Activated CD8-positive, alpha-beta memory T cell treated with anti-CD3 and anti-CD28 coated beads for 48 hours (primary cell): ENCODE measurements at places on chromosomes 1 and 21.

DNA sequence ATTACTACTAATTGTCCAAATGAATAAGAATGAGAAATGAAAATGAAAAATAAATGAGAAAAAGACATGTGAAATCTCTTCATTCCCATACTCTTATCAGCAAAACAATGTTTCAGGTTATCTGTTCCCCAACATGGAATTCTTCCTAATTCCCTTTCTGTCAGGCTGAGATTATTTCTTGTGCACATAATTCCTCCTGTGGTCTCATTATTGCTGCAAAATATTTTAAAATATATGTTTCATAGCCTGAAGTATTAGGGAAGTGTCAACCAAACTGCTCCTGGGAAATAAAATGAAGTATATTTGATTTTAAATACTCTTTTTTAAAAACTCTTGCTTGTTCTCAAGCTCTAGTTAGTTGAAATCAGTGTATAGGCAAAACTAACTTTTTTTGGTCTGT is 314.9 kb downstream of the USP25 start:
- no peak for DNase-seq

- DNase-seq: no peak
Measured at GRCh38 chr1:179881642-179882252, 338 bp upstream of the TOR1AIP1 start.

- DNase-seq: peak; percentile 17
Measured at GRCh38 chr1:86703696-86704457, 499 bp upstream of the SH3GLB1 start.

GRCh38 chr1:159981351-159982055 is 27.5 kb upstream of the SLAMF9 start:
- no peak for DNase-seq

DNA sequence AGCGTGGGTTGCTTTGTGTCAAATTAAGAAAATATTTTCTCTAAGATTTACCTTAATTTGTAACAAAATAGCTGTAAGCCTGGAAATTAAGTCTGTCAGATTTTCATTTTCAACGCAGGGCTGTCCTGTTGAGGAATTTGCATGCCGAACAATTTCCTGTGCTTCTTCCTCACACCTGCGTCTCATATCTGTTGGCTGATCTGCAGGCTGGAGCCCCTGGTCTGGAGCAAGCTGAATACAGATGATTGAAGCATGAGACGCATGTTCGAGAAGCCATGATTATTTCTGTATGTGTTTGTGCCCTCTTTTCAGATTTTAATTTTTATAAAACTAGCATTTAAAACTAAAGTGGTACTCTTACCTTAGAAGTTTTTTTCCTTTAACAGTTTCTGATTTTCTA is 9.8 kb downstream of the MIXL1 start:
- DNase-seq: no peak

GRCh38 chr1:212566522-212567479 is 41.8 kb upstream of the ATF3 start:
- DNase-seq: no peak

- no peak for DNase-seq
Measured at GRCh38 chr1:33455539-33456501, 16.6 kb upstream of the ZSCAN20 start.

GRCh38 chr1:151157067-151157531 is 650 bp downstream of the TNFAIP8L2 start:
- no peak for DNase-seq

GRCh38 chr1:78690516-78690915 is 40.9 kb downstream of the IFI44 start:
- no peak for DNase-seq

DNA sequence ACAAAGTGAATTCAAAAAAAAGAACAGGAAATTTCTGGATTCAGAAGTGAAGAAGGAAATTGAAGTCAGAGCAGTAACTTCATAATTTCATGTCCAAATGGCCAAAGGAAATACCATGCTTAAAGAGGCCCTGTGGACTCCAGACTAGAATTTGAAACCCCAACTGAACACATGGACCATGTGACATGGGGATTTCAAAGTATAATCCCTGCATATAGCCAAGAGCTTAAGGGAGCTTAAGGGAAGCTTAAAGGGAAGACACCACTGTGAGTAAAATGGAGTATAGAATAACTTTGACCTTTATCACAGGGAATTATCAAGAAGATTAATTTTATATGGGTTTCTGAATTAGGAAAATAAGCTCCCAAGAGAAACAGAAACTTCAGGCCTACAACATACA is 241.8 kb upstream of the POGK start:
- DNase-seq: no peak

DNA sequence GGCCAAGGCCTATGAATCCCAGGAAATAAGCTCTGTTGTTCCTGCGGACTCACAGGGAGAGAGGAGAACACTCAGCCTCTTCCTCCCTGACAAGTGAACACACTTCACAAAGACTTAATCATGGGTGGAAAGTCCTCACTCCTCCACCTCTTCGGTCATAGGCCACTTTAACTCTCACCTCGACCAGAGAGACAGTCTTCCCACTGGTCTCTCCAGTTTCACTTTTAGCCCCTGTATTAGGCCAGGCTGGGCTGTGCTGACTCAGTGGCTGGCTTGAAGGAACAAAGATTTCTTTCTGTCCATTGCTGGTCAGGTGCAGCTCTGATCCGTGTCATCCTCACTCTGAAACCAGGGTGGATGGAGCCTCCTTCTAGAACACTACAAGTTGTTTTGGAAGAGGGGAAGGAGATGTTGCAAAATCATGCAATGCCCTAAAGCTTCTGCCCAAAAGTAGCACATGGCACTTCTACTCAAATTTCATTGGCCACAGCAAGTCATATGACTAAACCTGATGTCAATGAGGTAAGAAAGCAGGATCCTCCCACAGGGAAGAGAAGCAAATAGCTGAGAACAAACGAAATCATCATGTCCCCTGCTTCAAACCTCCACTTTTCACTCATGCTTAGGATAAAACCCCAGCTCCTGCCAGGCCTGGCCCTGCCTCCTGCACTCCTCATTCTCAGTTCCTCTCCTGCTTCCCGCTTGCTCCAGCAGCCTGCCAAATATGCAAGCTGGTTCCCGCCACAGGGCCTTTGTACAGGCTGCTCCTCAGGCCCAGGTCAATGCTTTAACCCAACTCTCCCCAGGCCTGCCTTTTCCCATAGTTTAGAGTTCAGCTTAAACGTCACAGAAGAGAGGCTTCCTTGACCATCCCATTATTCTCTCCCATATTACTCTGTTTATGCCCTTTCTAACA is 150.5 kb upstream of the RUNX3 start:
- DNase-seq: no peak

- DNase-seq: no peak
Measured at GRCh38 chr1:203592156-203592555, 34.5 kb upstream of the ATP2B4 start.

DNA sequence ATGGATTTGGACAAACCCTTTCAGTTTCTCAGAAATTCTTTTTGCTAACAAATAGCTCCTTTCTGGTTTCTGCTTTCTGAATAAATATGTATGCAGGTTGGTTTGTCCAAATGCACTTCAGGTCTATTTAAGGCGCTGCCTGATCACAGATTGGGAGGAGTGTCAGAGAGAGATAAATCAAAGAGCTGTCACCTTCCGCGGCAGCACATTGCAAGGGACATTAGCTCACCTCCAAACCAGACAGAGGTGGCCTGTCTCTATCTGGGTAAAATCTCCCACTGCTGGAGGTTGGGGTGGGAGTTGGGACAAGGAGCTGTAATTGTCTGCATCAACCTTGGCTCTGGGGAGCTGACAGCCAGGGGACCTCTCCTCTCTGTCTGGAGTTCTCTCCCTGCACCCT is 25.2 kb downstream of the PRAMEF20 start:
- DNase-seq: no peak

GRCh38 chr1:7508052-7508933 is 262.8 kb upstream of the VAMP3 start:
- no peak for DNase-seq

DNA sequence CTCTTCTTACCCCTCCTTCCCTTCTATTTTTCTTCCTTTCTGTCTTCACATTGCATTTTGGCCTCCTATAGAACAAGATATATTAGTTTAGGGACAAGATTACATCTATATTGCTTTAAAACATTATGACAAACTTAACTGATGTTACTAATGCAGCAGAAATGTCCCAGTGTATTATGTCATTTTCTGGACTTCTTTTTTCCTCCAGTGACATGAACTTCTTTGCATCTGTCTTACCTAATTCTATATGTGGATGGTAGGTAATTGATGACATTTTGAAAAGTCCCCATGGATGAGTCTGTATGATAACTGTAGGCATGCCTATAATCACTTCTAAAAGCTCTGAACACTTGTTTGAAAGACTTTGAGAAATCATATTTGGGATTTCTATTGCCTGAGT is 89.5 kb downstream of the FNBP1L start:
- DNase-seq: no peak

DNA sequence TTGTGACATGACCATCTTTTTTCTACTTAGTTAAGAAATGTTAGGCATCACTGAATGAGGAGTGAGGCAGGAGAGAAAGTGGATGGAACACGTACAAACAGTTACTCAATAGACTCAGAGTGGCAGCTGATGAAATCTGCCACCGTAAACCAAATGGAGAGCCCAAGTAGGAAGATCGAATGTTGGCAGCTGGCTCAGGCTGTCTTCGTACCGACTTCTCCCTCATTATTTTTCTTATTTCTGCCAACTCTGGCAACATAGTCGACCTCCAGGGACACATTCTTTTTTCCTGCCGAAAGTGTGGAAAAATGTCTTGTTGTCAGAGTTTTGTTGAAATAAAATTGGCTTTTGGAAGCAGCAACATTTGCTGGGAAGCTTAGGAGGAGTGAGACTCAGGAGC is 143.3 kb downstream of the GREM2 start:
- DNase-seq: no peak

DNA sequence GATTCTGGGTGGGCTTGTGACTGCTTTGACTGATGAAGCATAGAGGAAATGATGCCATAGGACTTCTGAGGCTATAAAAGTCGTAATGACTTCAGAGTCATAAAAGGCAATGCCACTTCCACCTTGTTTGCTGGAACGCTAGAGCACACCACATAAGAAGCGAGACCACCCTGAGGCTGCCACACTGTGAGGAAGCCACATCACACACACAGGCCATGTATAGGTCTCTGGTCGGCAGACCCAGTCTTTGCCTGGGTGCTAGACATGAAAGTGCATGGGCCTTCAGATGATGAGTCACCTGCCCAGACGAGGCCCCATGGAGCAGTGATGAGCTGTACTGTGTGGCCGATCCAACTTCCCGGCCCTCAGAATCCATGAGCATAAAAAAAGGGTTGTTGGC is 14.2 kb upstream of the KANK4 start:
- DNase-seq: no peak

DNA sequence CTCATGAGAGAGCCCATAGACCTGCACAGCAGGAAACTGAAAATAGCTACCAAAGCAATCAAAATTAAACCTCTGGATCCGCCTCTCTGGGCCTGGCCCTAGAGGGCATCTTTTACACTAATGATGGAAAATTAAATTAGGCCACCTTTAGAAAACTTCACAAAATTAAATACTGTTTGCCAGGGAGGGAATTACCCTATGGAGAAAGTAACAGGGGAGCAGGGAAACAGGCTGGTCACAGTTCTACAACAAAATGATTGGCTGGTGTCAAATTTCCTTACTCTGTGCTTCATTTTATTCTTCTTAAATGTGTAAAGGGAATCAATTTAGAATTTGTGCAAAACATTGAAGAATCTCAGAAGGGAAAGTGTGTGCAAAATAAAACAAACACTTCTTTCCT is 62.4 kb downstream of the SPATA46 start:
- no peak for DNase-seq

DNA sequence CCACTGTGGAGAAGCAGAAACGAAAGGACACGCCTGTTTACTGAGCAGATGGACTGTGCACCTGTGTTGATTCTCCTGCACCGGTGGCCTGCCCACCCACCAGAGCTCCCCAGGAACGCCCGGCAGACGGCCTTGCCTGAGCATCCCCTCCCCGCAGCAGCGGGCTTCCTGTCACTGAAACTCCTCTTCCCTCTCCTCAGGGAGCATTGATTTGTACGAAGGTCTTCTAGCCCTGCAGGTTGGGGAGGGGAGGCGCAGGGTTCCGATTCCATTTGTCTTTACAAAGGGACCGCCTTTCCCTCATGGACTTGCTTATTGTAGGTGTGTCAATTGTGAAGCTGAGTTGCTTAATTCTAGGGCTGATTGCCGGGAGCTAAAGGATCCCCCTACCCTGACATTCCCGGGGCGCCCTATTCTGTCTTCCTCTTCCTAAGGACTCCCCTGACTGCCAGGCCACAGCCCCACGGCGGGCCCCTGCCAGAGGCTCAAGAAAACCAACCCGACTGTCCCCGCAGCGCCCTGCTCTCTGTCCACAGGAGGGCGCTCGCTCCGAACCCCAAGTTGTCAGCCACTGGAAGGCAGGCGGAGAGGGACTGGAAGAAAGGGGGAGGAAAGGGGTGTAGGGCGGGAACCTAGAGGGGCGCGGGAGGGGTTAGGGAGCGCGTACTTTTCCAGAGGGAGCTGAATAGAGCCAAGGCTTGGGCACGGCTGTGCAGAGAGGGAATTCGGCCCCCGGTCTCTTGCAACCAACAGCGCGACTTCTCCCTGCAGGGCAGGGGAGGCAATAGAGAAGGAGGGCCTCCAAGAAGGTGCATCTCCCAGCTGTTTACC is 2.8 kb downstream of the S100A6 start:
- DNase-seq: peak; percentile 47

- DNase-seq: no peak
Measured at GRCh38 chr1:57019236-57019839, 53.5 kb upstream of the C8B start.

DNA sequence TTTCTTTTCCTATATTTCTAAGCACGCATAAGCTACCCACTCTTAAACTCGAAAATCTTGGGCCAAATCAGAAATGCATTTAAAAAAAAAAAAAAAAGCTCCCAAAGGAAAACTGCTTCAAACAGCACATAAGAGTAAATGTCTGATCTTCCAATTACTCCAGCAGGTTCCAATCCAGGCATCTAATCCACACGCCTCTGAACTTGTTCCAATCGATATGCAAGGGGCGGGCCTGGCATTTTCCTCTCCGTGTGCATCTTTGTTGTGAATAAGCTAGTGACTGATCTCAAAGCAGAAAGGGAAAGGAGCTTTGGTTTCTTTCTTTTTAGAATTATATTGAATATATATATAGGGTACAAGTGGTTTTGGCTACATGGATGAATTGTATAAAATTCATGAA is 365.5 kb downstream of the PRDM2 start:
- no peak for DNase-seq

GRCh38 chr1:110526201-110526780 is 7.3 kb upstream of the KCNA10 start:
- no peak for DNase-seq
